ENCODE measurements at places on chromosomes 7 and 10.

- DNase-seq, result no peak
These were observed 31.6 kb downstream of the TRIM8 start for GRCh38 chr10:102675666-102676533.

DNA sequence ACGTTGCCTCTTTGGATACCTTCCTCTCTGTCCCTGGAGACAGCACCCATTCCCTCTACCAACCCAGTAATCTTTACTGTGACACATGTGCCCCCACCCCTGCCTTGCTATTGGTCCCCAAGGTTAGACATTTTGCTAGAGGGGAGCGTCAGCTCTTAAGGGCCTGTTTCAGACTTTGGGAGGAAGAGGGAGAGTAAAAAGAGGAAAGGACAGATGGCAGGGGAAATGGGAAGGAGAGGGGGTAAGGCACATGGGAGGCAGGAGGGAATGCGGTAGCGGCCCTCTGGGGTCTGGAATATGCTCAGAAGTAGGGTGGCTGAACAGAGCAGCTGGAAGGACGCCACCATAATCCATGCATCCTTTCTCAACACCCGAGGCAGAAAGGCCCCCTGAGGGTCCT is 12.2 kb downstream of the BLNK start:
- DNase-seq, result no peak

DNA sequence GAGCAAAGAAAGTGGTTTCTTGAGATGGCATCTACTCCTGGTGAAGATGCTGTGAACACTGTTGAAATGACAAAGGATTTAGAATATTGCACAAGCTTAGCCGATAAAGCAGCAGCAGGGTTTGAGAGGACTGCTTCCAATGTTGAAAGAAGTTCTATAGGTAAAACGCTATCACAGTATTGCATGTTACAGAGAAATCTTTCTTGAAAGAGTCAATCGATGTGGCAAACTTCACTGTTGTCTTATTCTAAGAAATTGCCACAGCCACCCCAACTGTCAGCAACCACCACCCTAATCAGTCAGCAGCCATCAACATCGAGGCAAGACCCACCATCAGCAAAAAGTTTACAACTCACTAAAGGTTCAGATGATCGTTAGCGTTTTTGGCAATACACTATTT is 59.9 kb downstream of the SLC29A4 start:
- no peak for DNase-seq

DNA sequence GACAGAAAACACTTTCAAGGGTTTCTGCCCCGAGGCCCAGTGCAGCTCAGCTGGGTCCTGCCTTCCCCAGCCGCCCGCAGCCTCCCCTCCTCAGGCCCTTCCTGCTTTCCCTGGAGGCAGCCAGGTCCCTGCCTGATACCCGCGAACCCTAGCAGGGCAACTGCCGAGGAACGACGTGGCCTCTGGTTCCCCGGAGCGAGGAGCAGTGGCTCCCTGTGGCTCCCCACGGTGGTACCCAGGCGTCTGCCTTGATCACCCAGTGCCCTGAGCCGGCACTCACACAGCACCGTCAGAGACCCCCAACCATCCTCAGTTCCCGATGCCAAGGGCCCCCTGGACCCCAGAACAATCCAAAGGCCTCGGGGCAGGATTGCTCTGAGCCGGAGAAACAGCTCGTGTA is 58.3 kb downstream of the CFAP46 start:
- no peak for DNase-seq

DNA sequence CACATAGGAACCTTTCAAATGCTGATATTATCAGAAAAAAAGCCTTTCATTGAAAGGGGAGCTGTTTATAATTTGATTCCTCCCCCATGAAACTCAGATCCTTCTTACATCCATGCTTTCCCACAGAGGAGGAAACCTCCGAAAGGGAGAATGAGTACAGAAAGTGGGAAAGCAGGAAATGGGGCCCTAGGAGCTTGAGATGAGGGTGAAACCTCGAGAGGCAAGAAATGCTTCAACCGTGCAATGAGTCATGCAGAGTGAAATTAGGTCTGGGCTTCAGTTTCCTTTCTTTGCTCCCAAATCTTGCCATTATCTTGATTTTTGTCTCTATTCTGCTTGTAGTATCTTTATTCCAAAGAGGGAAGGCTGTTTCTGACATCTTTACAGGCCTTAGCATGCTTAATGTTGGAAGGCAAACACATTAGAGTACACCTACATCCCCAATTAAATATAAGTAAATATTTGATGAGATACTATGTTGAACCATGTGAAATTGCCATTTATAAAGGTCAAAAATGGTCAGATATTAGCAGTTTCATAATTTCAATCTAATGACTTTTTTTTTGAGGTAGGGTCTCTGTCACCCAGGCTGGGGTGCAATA is 79.1 kb downstream of the NAMPT start:
- no peak for DNase-seq

DNA sequence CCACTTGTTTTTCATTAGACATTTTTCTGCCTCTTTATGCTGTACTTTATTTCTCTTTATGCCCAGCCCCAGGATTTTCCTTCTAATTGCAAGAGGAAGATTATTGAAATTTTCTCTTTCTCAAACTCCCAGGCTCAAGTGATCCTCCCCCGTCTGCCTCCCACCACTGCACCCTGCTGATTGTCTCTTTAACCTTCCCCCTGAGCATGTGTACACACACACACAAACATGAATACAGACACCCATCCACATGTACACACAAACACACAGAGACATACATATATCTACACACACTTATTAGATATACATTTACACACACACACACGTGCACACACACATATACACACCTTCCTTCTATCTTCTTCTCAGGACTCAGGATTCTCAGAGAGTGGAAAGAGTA is 37.3 kb upstream of the MAP3K8 start:
- DNase-seq, result no peak

DNA sequence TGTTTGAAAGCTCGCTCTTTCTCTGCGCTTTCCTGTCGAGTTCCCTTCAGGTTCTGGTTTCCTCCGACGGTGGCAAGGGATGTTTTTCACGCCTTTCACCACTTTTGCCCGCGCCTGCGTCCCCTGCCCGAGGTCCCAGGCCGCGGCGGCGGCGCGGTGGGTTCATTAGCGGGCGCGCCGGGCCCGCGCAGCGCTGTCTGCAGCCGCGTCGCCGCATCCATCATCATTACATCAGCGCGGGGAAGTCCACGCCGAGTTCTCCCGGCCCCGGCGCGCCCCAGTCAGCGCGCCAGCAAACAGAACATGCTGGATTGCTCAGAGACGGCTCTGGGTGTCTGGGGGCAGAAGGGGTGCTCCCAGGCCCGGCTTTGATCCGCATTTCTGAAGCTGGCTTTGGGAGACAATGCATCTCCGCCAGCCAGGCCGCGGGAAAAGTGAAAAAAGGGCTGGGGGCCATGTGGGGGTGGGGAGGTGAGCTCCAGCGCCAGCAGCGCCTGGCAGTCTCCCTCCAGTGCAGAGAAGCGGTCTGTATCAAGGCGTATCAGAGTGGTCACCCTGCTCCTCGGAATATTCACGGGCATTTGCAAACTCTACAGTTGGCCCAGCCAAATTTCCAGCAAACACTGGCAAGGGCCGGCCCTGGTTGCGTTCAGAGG is 8.9 kb downstream of the GLI3 start:
- no peak for DNase-seq

DNA sequence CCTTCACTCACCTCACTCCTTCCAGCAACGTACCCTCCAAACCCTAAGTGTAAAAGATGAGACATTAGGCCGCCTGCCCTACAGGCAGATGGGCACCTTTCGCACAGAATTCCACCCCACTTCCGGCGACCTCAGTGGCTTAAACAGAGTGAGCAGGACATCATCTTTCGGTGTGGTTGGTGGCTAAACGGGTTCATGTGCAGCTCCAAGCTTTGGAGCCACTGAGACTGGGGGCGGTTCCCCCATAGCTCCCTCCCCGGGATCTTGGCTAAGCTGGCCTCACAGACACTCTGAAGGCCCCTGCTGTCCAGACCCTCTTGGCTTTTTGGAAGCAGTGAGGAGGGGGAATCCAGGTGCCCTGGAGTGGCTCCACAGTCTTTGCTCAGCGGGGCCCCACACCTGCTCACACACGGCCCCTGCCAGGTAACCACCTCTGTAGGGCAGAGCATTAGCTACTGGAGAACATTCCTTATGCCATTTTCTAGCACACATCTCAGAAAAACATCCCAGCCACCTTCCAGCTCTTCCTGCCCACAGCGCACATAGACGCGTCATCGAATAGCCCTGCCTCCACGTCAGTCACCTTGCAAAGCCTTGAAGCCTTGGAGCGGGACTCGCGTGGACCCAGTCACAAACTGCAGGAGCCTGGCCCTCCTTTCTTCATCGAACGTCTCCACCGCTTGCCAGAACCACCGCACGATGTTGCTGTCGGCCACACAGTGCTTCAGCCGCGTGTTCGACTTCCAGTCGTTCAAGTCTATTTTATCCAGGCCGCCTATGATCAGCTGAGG is 108.8 kb downstream of the SMURF1 start:
- DNase-seq, result no peak

GRCh38 chr10:43206391-43207235 is 60.3 kb downstream of the RASGEF1A start:
- DNase-seq, result no peak

- DNase-seq, result no peak
These were observed 118.1 kb downstream of the CTTNBP2 start for GRCh38 chr7:117755136-117755535.

DNA sequence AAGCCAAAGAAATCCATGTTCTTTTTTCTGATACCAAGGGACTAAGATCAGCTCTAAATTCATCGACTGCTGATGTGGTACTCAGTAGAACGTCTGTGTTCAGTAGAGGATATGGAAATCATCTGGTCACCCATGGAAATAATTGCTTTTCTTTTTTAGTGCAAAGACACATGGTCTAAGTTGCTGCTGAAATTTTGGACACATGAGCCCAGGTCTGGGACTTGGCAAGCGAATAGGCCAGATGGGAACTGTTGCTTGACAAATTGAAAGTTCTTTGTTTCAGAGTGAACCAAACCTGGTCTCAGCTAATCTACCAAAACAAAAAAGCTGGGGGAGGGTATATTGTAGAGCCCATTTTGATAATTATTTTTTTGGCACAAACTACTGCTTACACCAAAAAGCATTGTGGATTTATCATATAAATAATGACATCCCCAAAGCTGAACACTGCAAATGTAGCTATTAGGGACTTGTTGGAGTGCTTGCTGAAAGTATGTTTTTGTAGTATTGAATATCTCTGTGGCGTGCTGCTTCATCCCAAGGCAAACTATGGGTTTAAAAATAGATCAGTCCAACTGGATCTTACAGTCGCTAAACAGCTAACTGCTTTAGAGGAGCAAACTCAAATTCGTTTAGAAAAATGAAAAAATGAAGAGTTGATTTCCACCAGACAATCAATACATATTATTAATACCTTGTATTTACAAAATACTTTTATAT is 144.7 kb downstream of the TRIL start:
- no peak for DNase-seq

DNA sequence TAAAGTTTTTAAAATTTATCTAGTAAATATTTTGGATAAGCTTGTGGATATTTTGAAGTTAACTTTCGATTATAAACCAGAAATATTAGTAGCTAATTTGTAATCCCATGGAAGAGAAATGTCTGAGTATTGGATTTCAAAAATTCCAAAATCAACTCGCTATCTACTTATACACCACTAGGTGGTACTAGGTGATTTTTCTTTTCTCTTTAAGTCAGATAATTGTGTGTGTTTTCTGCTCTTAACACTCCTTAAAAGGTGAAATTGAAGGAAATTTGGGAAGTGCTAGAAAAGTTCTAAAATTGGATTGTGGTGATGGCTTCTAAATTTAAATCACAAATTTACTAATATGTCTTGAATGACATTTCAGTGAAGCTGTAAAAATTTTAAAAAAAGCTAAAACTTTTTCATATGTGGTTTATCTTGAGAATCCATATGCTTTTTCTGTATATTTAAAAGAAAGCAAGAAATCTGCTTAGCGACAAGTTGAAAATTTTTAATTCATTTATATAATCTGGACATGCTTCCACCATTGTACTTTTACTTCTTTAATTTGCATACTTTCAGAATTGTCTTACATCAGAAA is 90.2 kb downstream of the IPMK start:
- DNase-seq, result no peak

GRCh38 chr10:4352414-4352961 is 473.5 kb upstream of the AKR1E2 start:
- DNase-seq, result no peak

DNA sequence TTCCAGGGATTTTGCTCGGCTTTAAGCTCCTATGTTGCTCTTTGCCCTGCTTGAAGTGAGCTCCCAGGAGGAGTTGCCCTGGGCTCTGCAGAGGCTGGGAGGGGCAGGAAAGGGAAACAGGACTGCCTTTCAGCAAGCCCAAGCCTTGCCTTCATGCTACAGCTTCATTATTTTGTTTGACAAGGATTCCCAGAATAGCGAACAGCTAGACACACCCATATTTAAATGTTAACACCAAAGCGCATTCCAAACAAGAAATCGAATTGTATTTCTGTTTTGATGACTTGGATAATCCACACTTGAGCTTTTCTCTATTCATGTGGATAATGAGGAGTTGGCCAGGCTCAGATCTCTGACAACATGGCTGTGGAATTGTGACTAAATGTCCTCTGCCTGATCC is 6.3 kb downstream of the KIAA1217 start:
- no peak for DNase-seq
